ENCODE measurements at places on chromosomes 1 and 21.

GRCh38 chr1:1895456-1896336 is 4.8 kb upstream of the GNB1 start:
- DNase-seq = no peak

GRCh38 chr1:228979774-228980173 is 244.5 kb downstream of the RHOU start:
- DNase-seq = no peak

DNA sequence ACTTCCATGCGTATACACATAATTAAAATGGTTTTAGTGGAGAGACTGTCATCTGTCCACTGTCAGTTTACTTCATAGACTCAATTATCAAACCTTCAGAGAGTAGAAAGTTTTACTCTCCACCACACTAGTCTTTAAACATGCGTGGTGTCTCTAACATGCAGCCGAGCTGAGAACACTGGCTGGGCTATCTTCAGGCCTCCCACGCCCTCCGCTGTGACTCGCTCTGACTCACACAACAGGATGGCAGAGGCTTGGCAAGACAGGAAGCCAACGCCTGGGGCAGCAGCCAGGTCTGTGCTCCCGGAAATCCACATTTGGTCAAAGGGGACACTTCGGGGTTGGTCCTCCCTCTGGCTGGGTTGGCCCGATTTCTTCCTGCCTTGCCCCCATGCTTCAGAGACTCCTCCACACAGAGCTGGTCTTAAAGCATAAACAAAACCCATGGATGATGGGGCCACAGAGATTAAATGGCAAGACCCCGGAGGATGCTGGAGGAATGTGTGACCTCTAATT is 22.7 kb upstream of the IFNGR2 start:
- no peak for DNase-seq

- DNase-seq = no peak
These were observed 102.7 kb downstream of the NEK7 start for GRCh38 chr1:198259333-198260074.

DNA sequence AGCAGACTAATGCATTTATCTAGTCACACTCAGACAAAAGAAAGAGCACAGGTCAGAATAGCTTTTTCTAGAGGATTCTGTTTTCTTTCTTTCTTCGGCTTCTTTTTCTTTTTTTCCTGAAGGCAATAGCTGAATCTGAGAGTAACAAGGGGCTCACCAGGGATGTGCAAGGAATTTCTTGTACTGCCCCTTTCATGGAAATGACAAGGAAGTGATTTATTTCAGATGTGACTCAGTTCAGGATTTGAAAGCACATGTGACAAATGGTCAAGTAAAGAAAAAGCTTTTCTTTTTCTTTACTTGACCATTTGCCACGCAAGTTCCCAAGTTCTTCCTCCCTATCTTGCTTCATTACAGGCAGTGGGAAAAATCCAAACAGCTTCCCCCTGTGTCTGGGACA is 202.0 kb downstream of the GABPA start:
- no peak for DNase-seq

DNA sequence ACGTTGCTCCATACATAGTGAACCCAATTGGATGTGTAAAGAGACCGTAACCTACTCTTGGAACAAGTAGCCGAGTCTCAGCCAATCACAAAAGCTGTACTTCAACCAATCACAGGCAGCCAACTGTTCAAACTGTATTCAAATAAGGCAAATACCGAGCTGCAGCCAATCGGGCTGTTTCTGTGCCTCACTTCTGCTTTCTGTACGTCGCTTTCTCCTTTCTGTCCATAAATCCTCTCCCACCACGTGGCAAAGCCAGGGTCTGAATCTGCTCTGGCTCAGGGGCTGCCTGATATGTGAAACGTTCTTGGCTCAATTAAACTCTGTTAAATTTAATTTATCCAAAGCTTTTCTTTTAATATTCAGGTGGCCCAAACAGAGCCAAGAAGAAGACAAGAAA is 210.3 kb downstream of the URB2 start:
- DNase-seq = no peak

DNA sequence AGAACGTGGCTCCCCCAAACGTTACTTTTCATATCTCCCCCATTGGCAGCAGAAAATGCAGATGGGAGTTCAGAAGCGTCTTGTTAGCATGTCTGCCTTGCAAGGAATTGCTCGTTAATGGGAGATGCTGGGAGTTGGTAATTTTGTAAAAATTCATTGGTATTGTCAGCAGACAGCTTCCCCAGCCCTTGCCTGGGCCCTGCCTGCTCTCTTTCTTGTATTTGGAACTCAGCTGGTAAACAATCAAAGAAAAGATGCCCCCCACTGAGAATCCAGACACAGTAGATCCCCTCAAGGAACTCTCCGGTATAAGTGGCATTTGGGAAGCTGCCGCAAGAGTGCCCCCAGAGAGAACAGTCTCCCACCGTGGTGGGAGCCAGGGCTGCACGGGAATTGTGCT is 94.4 kb upstream of the IGSF21 start:
- no peak for DNase-seq

Measured in NCI-H2081 (cell line).